Fibroblast of skin of back (primary cell): ENCODE measurements at places on chromosomes 1 and 21.
A peak's percentile ranks its signal among the peaks of the same experiment; 100 is the strongest.

GRCh38 chr1:29496701-29497100 is 260.4 kb downstream of the PTPRU start:
- no peak for DNase-seq

DNA sequence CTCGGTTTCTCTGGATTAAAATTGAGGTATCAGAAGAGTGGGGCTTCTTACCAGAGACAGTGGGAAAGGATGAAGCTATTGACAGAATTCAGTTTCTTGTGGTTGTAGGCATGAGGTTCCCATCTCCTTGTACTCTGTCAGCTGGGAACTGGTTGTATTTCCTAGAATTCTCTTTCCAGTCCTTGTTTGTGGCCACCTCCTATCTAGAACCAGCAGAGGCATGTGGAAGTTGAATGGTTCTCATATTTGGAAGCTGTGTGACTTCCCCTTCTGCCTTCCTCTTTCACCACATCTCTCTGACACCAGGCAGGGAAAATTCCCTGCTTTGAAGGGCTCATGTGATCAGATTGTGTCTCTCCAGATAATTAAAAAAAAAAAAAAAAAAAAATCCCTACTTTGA is 457.7 kb upstream of the ADAMTS5 start:
- peak; percentile 38 for DNase-seq

DNA sequence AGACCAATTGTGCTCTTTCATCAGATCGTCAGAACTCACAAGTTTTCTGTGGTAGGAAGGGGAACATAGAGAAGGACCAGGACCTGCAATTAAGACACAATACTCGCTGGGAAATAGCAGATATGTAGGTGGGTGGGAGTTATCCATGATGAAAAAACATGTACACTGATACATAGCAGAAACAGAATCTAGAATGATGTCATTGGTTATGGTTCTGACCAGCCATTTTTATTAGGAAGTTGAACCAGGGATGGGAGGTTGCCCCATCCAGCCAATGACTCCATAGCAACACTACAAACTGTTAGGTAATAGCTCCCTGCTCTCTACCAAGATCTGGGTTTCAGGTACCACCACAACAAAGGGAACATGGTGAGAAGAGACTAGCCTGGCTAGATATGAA is 393.5 kb upstream of the PBX1 start:
- DNase-seq, result no peak

GRCh38 chr1:25847929-25848328 is 11.3 kb downstream of the AUNIP start:
- no peak for DNase-seq

GRCh38 chr1:33178836-33179439 is 2.9 kb downstream of the TRIM62 start:
- no peak for DNase-seq

GRCh38 chr21:46597031-46597430 is 7.9 kb downstream of the S100B start:
- DNase-seq, result no peak

DNA sequence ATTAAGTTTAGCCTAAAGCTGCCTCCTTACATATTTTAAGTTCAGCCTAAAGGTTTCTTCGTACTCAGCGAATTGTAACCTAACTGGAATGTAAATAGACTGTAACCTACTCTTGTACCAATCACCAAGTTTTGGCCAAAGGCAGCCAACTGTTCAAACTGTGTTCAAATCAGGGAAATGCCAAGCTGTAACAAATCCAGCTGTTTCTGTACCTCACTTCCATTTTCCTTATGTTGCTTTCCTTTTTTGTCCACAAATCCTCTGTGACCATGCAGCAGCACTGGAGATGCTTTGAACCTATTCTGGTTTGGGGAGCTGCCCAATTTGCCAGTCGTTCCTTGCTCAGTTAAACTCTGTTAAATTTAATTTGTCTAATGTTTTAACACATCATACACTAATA is 3.2 kb upstream of the APOBEC4 start:
- no peak for DNase-seq

DNA sequence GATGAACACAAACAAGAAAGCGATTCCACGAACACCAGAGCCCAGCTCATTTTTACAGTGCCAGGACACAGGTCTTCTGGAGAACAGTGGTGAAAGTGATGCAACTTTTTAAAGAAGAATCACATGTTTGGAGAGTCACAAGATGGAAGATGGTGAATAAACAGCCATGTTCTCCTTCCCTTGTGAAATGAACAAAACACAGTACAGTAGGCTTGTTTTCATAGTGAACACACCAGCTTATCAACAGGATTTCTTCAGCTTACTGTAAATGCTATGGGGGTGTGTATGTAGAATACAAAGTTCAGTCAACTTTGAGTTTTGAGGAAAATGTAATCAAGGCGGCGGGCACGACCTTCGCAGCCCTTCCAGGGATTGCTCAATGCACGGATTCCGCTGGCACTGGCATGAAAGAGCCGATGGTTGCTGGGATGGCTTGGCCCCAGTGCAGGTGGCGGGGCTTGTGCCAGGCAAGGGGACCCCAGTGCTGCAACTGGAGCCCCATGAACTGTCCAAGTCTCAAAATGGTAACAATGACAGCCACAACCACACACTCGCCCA is 9.7 kb downstream of the TMPRSS3 start:
- no peak for DNase-seq

DNA sequence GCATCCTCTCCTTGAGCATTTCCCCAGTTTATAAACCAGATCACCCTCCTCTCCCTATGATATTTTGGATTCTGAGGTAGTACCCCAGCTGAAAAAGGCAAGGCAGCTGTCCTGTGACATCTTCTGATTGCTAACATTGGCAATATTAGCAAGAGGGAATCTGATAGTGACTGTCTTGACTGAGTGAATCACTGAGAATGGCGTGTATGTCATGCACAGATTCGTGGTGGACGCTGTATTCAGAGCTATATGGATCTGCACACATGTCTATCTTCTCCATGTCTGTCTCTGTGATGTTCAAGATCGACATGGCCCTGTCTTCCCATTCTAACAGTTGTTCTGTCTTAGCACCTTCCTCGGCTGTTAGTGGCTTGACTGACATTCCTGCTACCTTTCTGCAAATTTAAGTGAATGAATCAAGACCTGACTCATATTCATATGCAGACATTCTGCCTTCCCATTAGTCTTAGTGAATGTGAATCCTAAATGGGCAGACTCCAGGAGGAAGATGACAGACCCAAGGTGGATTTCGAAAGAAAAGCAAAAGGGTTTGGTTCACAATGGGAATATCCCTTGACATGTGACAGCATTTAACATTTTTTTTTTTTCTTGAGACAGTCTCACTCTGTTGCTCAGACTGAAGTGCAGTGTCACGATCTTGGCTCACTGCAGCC is 97.7 kb downstream of the PGBD5 start:
- DNase-seq, result no peak

DNA sequence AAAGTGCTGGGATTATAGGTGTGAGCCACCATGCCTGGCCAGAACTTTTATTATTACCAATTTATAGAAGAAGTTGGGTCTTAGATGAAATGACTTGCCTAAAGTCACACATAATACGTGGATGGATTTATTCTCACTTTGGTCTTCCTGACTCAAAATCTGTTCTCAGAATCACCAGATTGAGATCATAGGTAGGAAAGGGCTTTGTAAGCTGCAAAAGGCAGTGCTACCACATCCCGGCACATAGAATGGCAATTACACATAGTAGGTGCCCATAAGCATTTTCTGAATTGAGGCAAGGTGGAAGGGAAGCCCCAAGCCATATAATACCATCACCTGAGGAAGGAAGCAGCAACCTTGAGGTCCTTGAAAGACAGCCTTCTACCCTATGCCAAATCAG is 8.2 kb upstream of the CAPZB start:
- DNase-seq, result no peak

- no peak for DNase-seq
Measured at GRCh38 chr1:198340139-198340538, 183.3 kb downstream of the NEK7 start.

DNA sequence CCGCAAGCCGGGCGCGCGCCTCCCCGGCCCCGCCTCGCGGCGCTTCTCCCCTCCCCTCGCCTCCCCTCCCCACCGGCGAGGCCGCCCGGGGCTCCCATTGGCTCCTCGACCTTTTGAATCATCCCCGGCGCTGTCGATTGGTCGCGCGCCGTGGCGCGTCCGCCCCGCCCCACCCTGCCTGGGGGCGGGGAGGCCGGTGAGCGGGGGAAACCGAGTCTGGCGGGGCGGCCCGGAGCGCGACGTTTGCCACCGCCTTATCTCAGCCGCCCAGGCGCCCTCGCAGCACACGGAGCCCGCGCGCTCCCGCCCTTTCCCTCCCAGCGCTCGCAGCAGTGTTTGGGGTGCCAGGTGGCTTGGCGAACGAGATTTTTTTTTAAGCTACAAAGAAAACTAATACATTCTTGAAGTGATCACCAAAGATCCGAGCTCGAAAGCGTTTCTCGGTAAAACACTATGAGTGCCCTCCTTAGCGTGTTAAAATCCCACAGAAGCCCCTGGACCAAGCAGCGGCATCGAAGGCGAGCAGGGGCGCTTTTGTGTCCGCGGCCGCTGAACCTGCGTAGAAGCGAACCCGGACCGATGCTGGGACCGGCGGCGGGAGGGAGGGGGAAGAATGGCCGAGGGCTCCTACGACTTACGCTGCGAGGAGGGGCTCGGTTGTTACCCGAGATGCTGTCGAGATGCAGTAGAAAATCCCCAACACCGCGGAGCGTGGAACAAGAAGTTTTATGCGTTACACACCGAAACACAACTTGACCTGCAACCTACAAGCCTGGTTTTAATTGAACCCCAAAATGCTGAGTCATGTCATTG is 436 bp upstream of the LBR start:
- peak; percentile 91 for DNase-seq

GRCh38 chr21:19321688-19322087 is 918.1 kb upstream of the TMPRSS15 start:
- DNase-seq, result peak; percentile 43

DNA sequence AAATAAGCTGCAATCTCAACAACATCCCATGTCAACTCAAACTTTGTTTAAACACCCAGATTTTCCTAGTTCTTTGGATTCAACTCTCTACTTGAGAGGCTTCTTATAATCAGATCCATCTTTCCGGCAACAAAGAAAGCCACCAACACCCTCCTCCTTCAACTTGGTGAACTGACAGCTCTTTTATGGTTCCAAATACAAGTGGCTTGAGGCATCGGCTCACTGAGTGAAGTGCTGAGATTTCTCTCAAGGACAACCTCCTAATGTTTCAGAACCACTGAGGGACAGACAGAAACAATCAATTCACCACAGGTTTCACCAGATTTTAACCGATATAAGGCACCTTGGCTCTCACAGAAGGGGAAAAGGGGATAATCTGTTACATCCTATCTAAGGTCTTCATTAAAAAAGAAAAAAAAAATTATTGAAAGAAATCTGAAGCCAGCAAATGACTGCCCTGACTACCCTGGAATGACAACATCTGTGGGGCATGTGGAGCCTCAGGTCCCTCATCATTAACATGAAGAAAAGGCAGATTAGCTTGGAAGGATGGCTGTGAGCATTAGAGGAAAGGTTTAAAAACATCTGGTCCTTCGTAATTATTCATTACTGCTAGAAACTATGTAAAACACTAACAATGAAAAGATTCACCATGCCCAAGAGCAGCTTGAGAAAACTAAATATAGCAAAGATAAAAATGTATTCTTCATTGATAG is 50.9 kb downstream of the PTPN14 start:
- peak; percentile 42 for DNase-seq

- no peak for DNase-seq
Measured at GRCh38 chr1:25959611-25960010, 38.3 kb downstream of the PAFAH2 start.

DNA sequence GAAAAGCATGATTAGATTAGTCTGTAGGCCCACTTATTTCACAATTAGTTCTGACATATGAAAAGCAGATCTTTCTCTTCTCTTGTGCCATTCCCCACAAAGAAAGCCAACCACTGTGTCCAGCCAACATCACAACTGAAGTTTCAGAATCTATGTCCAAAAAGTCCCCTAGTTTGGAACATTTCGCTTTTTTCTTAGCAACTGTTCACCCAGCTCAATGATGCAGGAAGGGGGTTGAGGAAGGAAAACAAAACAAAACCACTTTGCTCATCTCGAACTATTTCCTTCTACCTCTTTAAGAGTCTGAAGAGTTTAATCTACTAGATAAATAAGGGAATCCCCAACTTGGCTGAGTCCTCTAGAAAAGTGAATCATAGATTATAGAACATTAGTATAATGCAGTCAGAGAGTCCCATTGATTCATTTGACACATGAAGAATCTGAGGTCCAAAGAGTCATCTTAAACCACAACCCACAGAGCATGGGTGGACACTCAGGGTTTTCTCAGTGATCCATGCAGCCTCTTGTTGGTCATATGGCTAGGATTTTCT is 159.3 kb upstream of the SGIP1 start:
- peak; percentile 89 for DNase-seq

GRCh38 chr1:19949016-19949415 is 25.6 kb upstream of the PLA2G2E start:
- peak; percentile 72 for DNase-seq

DNA sequence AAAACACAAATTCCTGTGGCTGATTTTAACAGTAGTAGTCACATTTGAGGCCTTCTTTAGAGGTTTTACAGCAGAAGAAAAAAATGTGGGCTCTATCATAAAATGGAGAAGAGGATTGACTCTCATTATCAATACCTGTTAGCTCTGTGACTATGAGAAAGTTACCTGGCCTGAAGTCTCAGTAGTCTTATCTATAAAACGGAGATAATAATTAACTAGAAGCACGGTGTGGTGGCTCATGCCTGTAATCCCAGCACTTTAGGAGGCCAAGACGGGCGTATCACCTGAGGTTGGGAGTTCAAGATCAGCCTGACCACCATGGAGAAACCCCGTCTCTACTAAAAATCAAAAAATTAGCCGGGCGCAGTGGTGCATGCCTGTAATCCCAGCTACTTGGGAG is 90.4 kb upstream of the PLPPR4 start:
- DNase-seq, result no peak

DNA sequence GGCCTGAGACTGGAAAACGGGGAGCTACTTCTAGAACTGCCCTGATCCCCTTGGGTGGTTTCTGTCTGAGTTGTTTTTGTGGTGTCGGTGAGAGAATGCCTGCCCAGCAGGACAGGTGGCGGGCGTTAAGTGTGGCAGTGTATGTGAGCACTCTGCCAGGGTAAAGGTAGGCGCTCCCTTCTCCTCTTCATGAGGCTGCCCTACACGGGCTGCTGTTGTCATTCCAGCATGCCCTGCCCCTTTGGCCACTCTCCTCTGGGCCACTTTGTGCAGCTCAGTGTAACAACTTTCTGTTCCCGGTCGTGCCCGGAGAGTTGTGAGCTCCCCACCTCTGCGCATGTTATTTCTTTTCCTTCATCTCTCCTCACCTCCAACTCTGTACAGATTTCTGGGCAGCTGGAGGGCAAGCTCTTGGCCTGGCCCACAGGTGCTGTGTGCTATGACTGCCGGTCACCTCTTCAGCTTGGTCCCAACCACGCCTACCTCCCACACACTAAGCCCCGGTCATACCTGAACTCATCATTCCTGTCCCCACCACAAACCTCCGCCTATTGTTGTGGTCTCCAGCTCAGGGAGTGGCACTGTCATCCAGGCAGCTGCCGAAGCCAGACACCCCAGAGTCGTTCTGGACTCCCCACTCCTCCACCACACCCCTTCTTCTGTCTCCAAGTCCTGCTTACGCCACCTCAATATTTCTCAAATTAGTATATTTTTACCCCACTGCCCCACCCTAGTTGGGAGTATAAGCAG is 69.0 kb downstream of the GADD45A start:
- no peak for DNase-seq
